ENCODE measurements at places on chromosomes 2 and 18.

DNA sequence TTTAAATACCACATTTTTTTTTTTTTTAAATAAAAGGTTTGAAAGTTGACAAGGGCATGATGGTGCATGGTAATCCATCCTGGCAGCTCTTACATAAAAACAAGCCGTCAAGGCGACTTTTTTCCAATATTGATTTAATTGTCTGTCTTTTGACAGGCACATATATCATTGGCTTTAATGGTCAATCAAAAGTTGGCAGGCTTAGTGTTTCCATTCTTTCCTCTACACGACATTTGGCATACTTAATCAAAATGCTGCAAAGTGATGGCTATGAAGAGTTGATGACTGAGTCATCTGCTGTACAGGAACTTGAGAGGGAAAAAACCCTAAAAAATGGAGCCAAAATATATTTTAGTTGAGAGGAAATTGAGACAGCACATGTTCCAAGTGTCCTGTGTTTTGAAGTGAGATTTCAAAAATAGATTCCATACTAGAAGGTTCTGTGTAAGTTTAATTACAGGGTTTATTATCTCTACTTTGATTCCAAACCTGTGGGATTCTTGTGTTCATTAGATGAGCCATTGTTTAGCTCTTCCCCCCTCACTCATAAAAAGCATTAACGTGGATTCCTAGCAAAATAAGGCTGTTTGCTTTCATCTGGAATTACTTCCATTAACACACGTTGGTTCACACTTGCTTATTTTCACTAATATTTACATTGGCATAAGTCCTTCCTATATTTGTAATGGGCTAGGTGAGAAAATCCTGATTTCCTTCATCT, 3.2 kb downstream of the TSHZ1 start:
- DNase-seq: no peak

DNA sequence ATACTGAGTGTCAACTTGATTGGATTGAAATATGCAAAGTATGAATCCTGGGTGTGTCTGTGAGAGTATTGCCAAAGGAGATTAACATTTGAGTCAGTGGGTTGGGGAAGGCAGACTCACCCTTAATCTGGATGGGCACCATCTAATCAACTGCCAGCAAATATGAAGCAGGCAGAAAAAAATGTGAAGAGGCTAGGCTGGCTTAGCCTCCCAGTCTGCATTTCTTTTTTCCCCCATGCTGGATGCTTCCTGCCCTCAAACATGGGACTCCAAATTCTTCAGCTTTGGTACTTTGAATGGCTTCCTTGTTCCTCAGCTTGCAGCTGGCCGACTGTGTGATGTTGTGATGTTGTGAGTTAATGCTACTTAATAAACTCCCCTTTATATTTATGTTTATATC, 577.4 kb downstream of the CPS1 start:
- peak; percentile 52 for DNase-seq

- DNase-seq: peak; percentile 48
Measured at GRCh38 chr2:88568179-88568578, 59.1 kb downstream of the EIF2AK3 start.

DNA sequence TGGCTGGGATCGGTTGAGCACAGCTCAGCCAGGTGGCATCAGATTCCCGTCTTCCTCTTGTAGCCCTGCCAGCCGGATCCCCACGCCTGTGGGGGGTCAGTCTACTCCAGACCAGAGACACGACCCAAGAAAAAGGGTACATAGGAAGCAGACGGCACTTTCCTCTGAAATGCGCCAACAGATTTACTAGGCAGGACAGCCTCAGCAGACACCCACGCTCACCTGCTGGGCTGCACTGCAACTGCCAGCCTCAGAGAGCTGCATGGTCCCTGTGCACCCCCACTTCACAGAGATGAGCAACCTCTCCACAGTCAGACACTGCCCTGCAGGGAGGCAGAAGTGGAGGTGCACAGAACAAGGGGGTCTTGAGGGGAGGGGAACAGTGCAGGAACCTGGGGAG, 75.7 kb upstream of the OTOS start:
- no peak for DNase-seq

- no peak for DNase-seq
Measured at GRCh38 chr18:33817096-33817495, 239.1 kb downstream of the ASXL3 start.

- no peak for DNase-seq
Measured at GRCh38 chr2:217994776-217995274, 8.0 kb downstream of the TNS1 start.

DNA sequence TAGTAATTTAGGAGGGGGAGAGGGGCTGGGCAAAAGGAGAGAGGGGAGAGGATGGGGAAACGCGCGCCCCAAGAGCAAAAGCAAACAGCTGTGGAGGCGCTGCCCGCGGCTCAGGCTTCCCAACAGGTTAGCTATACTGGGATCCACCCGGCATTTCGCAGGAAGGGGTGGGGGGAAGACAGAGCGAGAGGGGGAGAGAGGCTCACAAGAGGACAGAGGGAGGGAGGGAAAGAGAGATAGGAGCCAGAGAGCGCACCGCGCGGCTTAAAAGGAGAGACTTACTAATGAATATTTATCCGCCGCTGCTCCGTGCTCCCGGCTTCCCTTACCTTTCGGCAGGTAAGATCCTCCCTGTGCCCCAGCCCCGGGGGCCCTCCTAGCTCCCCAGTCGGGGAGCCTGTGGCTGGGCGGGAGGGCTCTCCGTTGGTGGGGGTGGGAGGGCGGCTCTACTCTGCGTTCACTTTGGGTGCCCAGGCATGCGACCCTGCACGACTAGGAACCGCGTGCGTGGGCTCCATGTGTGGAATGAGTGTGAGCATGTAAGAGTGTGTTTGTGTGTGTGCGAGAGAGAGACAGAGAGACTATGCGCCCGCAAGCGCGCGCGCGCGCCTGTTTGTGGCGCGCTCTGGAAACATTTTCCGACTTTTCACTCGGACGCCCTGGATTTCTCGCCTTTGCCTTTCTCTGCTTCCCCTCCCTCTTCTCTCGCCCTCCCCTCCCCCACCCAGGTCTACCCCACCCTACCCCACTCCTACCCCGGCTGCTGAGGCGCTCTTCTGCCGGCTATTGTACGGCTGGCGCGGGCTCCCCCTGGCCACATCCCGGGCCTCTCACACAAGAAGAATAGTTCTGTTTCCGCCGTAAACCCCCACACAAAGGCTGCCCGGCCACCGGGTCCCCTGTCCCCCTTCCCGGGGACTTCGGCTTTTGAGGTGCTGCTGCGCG, 7.2 kb upstream of the SIX3 start:
- DNase-seq: no peak

DNA sequence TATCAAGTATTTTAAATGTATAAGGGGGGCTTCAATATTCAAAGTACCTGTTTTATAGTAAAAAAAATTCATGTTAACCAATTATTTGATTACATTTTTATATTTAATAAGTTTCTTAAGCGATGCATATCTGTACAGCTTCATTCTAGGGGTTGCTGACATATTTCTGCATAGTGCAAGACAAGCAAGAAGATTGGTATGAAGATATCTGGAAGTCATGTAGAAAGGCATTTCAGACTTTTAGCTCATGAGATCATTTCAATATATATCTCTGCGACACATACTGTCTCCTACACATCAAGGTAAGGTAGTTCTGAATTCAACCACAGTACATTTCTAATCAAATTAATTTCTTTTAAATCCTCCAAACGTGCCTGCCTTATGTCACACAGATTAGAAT, 73.1 kb downstream of the MEMO1 start:
- DNase-seq: no peak

- DNase-seq: no peak
Measured at GRCh38 chr2:101400048-101400447, 12.7 kb upstream of the CREG2 start.

GRCh38 chr18:59715445-59715844, 18.2 kb upstream of the CCBE1 start:
- DNase-seq: no peak

DNA sequence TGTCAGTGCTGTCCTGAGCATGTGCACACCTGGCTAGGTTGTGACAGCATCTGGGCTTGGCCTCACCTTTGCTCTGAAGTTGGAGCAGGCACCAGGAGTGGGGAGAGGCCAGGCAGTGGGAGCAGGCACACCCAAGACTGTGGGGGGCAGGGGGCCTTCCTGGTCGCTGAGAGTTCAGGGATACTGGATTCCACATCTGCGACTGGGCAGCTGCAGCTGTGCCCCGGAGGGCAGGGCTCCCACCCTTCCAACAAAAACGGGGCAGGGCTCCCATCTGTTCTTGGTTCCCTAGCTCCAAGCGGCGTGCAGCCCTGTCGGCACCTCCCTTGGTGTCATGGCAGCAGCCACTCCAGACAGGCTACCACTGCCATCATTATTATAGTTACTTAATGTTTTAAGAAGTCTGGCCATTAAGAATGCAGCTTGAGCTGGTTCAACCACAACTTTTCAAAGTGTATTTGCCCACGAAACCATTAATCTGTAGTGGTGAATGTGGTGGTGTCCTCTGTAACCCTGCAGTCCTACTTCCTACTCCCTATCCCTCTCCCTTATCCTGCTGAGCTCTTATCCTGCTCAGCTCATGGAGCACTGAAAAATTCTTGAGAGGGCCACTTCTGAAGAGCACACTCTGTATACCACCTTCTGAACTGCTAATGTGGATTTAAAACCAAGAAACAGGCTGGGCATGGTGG, 48.0 kb upstream of the RAB1A start:
- DNase-seq: no peak

DNA sequence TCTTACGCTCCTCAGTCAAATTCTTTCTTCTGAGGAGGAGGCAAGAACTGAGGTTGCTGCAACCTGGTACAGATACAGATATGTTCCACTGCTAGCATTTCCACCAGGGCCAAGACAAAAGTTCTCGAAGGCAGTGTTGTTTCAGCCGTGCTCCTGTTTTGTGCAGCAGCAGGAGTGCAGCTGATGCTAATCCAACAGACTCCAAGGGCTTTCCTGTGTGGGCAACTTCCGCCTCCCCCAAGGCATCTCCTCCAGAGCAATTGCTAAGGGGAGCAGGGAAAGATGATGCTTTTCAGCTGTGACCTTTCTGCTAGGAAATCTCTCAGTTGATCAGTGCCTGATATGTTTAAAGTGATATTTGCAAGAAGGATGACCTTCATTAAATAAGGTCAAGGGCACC, 52.6 kb upstream of the DAPL1 start:
- no peak for DNase-seq

DNA sequence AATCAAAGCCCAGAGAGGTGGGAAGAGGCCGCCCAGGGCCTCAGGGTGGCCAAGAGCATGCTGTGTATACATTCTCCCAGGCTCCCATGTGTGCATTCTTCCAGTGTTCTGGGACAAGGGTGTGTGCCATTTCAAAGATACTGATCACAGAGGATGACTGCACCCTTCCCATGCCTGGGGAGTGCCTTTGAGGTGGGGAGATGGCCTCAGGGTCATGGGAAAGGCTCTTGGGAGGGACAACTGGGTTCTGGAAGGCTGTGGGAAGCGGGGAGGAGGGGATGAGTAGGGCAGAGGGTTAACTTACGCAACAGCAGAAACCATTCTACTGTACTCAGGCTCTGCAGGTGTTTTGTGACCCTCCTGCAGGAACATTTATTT, 40.9 kb downstream of the KLHL29 start:
- DNase-seq: peak; percentile 50
